Lung microvascular endothelial cell (primary cell): ENCODE measurements at places on chromosomes 2 and 18.

DNA sequence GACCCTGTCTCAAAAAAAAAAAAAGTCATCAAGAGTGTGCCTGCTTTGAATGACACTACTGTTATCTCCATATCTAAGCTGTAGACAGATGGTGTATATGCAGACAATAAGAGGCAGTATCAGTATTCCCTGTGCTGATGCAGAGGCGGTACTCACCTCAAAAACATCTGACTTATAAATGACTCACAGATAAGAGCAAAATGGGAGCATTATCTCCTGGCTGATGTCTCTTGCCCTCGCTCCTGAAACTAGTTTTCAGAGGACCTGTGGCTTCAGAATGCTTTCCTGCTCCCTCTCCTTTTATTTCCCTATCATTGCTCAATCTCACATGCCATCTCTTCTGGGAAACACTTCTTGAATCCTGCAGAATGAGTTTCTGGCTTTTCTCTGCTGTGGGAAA is 289.6 kb downstream of the PTPRM start:
- no peak for DNase-seq

DNA sequence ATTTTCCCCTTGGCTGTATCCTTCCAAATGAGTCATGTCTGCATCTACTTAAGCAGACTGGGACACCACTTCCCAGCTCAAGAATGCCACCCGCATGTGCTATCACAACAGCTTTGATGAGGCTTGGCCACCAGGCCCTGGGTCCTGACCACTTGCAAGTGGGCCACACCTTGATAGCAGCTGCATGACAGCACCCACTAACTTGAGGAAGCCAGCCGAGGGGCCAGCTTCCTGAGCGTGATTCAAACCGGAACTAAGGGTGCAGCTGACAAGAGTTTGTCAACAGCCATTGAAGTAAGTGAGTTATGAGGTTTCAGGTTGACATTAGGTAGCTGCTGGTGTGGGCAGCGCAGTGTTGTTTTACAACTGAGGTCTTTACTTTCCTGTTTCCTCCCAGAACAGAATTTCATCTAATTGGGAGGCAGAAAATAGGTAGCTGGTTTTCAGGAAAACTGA is 54.4 kb downstream of the EPHA4 start:
- peak; percentile 72 for DNase-seq

GRCh38 chr2:176637142-176637485 is 367.9 kb downstream of the MTX2 start:
- DNase-seq = no peak

- no peak for DNase-seq
These were observed 897.6 kb downstream of the BCL11A start for GRCh38 chr2:59655809-59656208.

DNA sequence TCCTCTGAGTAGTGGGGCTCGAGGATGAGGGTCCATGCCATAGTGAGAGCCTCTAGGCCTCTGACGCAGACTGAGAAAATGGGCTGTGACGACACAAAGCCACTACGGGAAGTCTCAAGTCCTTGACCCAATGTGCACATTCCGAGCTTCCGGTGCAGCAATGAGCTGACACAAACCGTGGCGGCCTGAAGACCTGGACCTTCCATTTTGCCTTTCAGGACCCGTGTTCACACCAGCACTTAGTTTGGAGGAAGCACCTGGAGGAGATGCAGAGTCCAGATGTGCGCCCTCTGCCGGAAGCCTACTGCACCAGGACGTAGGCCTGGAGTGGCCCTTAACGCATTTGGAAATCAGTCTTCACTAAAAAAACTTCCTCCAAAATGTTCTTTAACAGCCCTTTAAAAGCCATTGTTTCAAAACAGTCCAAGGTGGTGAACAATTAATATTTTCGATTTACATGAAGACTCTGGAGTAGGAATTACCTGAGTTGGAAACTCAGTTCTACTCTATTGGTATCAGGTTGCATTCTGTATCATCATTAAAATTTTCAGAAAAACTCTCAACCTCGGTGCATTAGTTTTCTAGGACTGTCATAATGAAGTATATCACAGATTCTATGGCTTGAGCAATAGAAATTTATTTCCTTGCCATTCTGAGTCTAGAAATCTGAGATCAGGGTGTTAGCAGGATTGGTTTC is 33.9 kb downstream of the BMP10 start:
- peak; percentile 82 for DNase-seq

DNA sequence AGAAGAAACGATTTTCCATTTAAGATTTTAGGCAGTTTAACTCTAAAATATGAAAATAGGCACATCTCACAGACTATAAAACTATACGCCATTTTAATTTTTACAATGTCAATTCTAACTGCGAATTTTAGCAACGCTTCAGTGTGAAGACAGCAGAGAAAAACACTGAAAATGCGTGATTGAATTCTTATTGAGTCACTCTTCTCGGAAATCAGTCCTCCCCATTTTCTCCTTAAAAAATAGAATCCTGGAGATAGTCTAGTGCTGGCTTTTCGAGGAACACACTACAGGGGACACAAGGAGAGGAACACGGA is 373 bp upstream of the TAF4B start:
- DNase-seq = no peak

DNA sequence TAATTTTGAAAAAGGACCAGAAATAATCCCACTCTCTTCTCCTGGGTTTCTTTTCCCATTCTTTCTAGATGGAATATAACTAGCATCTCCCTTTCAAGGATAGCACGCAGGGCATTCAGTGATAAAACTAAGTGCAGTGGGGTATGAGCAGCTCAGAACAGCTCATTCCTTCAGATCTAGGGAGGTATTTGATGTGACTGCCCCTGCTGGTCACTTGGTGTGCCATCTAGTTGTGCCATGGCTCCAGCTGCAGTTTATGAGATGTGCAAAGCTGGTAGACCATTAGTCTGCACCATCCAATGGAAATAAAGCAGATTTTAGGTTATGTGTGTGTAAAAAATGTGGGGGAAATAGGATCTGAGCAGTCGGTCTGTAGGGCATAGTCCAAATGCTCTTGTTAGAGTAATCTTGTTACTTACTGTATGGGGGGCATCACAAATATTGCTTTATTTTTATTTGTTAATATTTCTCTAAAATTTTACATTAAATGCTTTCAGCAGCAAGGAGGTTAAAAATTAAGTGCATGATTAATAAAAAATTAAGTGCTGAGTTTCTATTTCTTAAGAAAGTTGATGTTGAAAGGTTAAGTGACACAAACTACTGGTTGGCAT is 38.9 kb downstream of the CTAGE1 start:
- DNase-seq = peak; percentile 56

- peak; percentile 63 for DNase-seq
These were observed 53.6 kb downstream of the PKDCC start for GRCh38 chr2:42101206-42102023.
